ENCODE measurements at places on chromosomes 12 and 14.

DNA sequence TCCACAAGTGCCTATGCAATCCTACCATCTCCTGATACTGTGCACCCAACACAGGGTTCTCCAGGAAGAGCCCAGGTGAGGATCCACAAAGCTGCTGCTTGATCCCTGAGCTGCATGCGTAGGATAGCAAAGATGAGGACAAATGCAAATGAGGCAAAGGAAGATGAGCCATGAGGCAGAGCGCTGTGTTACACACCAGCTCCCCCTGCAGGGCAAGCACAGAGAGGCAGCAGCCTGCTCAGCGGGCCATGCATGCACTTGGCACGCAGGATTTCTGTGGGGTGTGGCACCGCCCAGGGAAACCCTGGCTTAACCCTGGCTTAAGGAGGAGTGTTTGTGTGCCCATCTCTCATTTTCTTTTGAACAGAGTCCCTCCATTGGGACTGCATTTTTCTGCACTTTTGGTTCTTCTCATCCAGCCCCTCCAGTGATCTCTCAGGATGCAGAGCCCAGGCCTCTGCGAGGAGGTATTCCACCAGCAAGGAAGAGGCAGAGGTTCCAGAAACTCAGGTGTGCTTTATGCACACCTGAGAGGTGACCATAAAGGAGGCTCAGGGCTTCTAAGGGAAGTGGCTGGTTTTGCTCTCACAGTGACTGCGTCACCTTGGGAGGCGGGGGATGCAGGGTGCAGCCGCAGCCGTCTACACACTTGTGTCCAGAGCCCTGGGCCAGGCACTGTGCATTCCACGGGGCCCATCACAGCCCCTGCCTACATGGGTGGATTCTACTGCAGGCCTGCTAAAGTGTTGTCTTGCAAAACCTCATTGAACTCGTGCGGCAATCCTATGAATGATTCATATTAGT lies 973.3 kb upstream of the TMEM132C start:
- DNase-seq, result no peak

- DNase-seq, result no peak
Measured at GRCh38 chr12:108589028-108589839, 8.7 kb downstream of the TMEM119 start.

GRCh38 chr12:101322480-101322879 lies 42.6 kb downstream of the UTP20 start:
- no peak for DNase-seq

- no peak for DNase-seq
Measured at GRCh38 chr12:50287271-50287670, 4.0 kb upstream of the LIMA1 start.

GRCh38 chr12:106152334-106152733 lies 13.6 kb upstream of the NUAK1 start:
- no peak for DNase-seq
